NCI-H2081 treated with DMSO at 0.1 percent for 48 hours (cell line): ENCODE measurements at places on chromosomes 6 and 20.
A peak's percentile ranks its signal among the peaks of the same experiment; 100 is the strongest.

GRCh38 chr6:131436358-131436757 lies 136.7 kb upstream of the ARG1 start:
- no peak for DNase-seq

DNA sequence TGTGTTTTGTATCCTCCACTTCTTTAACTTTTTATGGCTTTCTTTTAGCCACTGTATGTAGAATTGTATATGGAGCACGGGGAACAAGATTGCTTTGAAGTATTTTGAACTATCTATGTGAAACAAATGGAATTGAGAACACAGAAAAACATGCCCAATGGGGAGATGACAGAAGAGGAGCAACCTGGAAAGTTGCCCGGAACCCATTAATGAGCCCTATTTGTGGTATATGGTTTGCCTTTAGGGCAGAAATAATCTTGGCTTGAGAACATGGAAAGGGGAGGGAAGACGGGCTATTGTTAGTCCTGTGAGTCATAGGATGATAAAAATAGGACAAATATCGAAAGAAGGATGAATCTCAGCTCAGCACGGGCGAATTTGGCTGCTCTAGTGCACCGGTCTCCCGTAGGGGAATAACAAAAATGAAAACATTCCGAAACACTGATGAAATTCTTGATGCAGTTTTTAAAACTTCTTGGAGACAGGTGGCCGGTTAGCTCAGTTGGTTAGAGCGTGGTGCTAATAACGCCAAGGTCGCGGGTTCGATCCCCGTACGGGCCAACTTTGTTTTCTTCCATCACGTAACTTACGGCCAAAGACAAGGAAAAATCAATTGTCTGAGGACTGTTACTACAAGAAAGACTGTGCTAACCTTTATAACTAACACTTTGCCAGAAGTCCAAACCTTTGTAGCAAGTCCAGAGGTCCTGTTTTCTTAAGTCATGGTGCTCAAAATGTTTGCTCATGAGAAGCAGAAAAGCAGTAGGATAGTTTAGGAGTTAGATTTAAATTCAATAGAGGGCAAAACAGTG lies 15.7 kb downstream of the HMGN4 start:
- peak; percentile 44 for DNase-seq

GRCh38 chr6:3937438-3937837 lies 88.3 kb downstream of the FAM50B start:
- no peak for DNase-seq

- peak; percentile 20 for DNase-seq
Observed at GRCh38 chr6:16625291-16626265, 135.7 kb downstream of the ATXN1 start.

- no peak for DNase-seq
Observed at GRCh38 chr6:161254126-161254463, 19.8 kb downstream of the AGPAT4 start.

- no peak for DNase-seq
Observed at GRCh38 chr6:147195510-147195909, 8.7 kb upstream of the STXBP5 start.

- DNase-seq, result peak; percentile 16
Observed at GRCh38 chr6:11810854-11811643, 32.4 kb upstream of the ADTRP start.

- no peak for DNase-seq
Observed at GRCh38 chr6:166558156-166559005, 28.1 kb downstream of the RAMACL start.

GRCh38 chr20:35953387-35954199 lies 709 bp downstream of the SCAND1 start:
- no peak for DNase-seq

DNA sequence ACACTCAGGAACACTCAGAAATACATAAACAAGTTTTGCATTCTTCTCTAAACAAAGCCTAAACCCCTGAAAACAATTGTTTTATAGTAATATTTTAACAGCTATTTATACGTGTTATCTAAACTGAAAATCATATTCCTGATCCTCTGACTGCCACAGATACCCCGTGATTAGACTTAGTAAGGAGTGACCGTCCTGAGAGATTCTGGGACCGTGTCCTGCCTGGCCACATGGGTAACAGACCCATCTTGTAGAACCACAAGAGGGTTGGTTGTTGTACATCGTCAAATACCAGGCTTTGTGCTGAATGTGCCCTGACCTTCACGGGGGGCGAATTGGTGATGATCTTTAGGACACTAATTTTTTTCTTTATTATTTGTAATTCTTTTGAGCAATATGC lies 214.4 kb downstream of the TMEM242 start:
- no peak for DNase-seq

DNA sequence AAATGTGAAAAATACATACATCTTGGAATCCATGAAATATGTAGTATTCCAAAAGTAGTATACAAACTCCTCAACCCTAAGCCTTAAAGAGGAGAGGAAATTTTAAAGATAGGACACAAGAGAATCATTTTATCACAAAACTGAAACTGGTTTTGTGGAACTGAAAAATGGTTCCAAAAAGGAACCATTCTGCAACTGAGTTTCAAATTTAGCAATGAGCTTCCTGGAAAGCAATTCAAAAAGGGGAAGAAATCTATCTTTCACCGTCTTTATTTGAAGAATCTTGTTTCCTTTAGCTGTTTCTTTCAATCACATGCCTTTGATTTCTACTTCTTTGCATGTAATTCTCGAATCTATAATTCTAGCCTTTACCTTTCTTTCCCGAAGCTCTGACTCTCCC lies 32.2 kb upstream of the LAMP5 start:
- no peak for DNase-seq
